Activated CD8-positive, alpha-beta T cell treated with anti-CD3 and anti-CD28 coated beads, Interleukin-2, amount 10 ng/mL, durations not matched to agents 7 days and 5 days (primary cell): ENCODE measurements at places on chromosomes 16 and 17.

DNA sequence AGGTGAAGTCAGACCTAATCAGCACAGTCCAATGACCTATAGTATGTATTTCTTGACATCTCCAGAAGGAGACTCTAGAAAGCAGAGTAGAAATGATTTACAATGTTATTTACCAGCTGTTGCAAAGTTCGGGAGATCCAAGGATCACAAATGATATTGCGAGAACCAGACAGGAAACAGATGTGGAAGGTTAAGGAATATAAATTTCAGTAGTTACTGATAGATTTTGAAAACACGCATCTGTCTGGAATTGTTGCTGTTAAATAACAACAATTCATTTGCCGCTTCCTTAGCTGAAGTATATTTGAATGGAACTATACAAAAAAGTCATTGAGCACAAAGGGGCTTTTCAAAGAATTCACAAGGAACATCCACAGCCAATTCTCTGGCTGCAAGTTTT lies 72.0 kb downstream of the STXBP4 start:
- no peak for DNase-seq

DNA sequence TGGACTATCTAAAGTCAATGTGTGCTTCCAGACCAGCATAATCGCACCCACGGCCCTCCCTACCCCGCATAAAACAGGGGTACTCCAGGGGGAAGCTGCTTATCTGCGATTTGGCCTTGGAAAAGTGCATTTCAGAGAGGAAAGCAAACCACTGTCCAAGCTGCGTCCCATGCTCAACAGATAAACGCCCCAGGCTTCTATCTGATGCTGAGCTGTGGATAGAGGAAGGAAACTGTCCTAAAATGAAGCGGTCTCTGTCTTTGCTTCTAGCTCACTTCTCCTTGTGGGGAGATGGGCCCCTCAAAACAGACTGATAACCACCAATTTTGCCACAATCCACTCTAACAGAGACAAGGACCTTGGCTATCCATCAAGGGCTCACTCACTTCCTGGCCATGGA lies 160.5 kb upstream of the TNRC6C start:
- no peak for DNase-seq

- no peak for DNase-seq
Observed at GRCh38 chr17:1008008-1008761, 11.3 kb downstream of the TIMM22 start.

- peak; percentile 80 for DNase-seq
Observed at GRCh38 chr16:16127469-16128116, 95.7 kb downstream of the ABCC6 start.

DNA sequence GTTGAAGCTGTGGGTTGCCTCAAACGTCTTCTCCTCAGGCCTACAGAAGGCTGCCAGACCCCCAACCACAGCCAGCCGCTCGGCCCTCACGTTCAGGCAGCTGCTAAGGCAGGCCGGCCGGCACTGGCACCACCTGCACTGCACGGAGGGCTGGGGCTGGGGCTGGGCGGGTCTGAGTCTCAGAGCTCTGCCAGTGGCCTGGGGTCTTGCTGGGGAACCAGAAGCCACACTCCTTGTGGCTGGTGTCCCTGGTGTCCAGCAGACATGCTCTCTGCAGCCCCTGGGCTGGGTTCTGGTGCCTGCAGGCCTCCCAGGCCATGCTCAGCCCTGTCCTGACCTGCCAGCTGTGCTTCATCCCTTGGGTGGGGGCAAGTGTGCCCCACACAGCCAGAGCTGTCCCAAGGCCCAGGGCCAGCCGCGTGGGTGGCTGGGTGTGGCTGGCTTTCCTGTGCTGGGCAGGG lies 42.0 kb downstream of the BAHCC1 start:
- DNase-seq = no peak

GRCh38 chr16:29863669-29863984 lies 601 bp upstream of the CDIPT start:
- DNase-seq = no peak

- no peak for DNase-seq
Observed at GRCh38 chr17:57918017-57918895, 37.0 kb downstream of the CUEDC1 start.

DNA sequence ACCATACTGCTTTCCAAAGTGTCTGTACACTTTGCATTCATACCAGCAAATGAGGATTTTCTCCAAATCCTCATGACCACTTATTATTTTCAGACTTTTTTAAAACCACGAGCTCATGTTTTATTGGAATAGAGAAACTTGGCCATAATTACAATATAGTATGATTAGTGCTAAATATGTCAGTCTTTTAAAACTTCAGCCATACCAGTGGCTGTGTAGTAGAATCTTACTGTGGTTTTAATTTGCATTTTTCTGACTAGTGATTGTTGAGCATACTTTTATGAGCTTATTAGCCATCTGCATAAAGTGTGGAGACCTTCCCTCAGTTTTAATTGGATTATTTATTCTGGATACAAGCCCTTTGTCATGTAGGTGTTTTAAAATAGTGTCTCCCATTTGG lies 57.8 kb downstream of the NLK start:
- no peak for DNase-seq

GRCh38 chr16:86258713-86259112 lies 251.6 kb upstream of the FOXF1 start:
- DNase-seq = no peak

DNA sequence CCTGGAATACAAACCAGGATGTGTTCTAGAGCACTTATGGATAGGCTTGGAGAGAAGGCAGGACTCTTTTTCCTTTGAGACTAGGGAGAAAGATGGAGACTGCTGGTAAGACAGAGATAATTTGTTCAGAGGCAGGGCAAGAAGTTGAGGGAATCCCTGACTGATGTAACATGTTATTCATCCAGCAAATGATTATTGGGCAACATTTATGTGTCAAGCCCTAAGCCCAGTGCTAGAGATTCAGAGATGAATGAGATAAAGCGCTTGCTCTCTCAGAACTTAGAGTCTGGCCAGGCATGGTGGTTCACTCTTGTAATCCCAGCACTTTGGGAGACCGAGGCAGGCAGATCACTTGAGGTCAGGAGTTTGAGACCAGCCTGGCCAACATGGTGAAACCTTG lies 47.8 kb upstream of the NUFIP2 start:
- no peak for DNase-seq

DNA sequence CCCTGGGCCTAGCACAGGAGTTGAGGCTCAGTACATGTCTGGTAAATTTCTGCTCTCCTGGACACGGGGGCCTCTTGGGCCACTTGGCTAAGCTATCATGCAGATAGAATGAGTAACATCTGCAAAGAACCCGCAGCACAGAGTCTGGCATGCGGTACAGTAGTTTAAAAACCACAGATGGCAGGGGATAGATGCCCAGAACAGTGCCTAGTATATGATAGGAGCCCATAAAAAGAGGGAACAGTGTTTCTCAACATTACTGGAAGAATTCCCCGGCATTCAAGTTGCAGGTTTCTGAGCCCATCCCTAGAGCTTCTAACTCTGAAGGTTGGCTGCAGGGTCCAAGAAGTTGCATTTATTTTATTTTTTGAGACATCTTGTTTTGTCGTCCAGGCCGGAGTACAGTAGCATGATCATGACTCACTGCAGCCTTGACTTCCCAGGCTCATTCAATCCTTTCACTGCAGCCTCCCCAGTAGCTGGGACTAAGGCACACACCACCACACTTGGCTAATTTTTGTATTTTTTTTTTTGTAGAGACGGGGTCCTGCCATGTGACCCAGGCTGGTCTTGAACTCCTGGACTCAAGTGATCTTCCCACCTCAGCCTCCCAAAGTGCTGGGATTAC lies 5.8 kb downstream of the CDIPT start:
- no peak for DNase-seq

DNA sequence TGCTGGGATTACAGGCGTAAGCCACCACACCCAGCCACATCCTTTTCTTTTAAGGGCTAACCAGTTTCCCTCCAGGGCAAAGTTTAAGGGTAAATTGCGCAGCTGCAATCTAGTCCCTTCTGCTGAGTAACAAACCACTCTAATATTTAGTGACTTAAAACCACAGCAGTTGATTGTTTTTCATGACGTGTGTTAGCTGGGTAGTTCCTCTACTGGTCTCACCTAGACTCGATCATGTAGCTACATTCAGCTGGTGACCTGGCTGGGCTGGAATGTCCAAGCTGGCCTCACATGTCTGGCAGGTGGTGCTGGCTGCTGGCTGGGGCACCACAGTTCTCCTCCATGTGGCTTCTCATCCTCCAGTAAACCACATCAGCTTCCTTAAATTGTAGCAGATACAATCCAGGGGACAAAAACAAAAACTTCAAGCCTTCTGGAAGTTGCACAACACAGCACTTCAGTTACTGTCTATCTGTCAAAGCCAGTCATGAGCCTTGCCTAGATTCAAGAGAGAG lies 75.5 kb downstream of the GPRC5B start:
- no peak for DNase-seq

GRCh38 chr16:81530814-81531213 lies 86.2 kb downstream of the CMIP start:
- no peak for DNase-seq

DNA sequence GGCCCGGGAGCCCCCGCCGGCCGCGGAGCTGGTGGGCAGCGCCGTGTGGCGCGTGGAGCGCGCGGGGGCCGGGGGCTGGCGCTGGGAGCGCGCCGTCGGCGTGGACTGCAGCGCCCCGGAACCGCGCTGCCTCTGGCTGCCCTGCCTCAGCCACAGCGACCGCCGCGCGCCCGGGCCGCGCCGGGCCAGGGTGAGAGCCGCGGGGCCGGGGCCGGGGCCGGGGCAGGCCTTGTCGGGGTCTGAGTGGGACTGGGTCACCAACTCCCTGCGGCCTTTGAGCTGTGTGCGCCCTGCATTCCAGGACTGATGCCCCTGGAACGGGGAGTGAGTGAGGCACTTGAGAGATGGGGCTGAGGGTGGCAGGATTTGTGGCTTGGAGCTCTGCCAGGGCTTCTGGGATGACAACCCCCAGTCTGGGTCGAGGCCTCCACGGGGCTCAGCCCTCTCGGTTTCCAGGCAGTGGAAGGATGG lies 25.7 kb downstream of the ARHGAP23 start:
- DNase-seq = no peak

GRCh38 chr17:68383443-68384321 lies 73.6 kb downstream of the WIPI1 start:
- peak; percentile 65 for DNase-seq

DNA sequence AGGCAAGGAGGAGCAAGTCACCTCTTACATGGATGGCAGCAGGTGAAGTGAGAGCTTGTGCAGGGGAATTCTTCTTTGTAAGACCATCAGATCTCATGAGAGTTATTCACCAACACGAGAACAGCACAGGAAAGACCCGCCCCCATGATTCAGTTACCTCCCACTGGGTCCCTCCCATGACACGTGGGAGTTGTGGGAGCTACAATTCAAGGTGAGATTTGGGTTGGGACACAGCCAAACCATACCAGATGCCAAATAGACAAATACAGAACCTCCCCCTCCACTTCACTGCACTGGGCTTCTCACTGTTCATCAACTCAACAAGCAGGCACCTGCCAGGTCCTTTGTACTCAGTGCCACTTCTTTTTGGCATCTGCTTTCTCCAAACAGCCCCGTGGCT lies 100.2 kb downstream of the WSCD1 start:
- DNase-seq = no peak

DNA sequence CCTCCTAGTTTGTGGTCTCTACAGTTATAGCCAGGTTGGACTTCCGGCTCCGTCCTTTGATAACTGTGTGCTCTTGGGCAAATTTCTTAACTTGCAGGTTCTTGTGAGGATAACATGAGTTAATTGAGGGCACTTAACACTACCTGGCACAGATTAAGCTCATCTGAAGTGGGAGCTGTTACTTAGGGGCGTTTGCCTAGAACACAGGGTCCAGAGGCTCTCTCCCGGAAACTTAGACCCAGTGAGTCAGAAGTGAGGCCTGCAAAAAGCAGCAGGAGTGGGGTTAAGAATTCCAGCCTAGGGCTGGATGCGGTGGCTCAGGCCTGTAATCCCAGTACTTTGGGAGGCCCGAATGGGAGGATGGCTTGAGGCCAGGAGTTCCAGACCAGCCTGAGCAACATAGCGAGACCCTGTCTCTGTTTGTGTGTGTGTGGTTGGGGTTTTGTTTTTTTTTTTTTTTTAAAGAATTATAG lies 1.4 kb downstream of the MVP start:
- no peak for DNase-seq

GRCh38 chr17:67891481-67892119 lies 66.3 kb downstream of the BPTF start:
- DNase-seq = no peak

- no peak for DNase-seq
Observed at GRCh38 chr16:14007450-14007849, 63.7 kb upstream of the MRTFB start.

DNA sequence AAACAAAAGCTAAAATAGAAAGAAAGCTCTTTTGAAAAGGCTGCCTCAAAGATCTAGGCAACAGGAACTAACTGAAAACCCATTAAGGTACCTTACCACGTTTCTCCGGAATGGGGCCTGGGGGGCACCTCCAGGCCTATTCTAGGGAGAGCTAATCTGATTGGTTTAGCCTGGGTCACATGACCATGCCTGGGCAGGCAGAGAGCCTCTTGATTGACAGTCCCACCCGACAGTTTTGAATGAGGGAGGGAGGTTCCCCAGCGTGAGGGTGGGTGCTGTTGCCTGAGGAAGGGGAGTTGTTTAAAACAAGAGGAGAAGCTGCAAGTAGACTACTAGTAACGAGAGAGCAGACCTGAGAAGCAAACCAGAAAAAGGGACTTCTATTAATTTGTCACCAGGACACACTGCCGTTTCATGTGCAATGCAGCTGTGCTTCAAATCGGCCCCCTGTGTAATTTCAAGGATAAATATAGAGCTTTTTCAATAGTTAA lies 143.4 kb upstream of the HS3ST2 start:
- DNase-seq = no peak

DNA sequence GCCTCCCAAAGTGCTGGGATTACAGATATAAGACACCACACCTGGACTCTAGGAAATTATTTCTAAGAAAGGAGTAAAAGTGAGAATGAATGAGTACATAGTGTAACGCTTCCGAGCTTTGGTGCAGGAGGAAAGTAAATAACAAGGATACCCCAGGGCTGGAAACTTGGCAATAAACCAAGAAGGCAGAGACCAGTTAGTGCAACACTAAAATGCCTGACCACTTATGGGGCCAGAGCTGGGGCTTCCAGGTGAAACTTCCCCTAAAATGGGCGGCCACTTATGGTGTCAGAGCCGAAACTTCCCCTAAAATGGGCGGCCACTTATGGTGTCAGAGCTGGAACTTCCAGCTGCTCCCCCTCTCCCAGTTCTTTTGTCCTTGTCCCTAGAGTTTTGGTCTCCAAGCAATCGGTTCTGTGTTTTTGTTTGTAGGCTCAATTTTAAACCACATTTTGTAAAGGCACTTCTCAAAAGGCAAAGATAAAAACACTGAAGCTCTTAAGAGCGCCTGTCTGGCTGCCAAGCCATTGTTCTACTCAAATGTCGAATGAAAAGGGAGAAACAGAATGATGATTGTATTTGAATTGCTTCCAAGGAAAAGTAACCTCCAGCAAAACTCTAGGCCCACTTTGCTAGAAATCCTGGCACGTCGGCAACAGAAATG lies 63.9 kb downstream of the NXN start:
- no peak for DNase-seq

- no peak for DNase-seq
Observed at GRCh38 chr16:28992496-28992895, 7.6 kb downstream of the LAT start.
